ENCODE measurements at places on chromosomes 1 and 21. TPM values are rescaled to one million over a fixed set of nuclear protein-coding genes. Genes with fewer than 3 reads are reported as not detected.

The CTTNBP2NL gene
- 28.8 TPM for total RNA-seq

The CLCA4 gene
- not detected for total RNA-seq

The BSND gene
- not detected for total RNA-seq

The GPR61 gene
- total RNA-seq: 0.59 TPM

The C4BPA gene
- total RNA-seq: not detected

The DUSP12 gene
- total RNA-seq: 33.6 TPM

The LRRC3 gene
- 0.89 TPM for total RNA-seq

The NUDC gene
- total RNA-seq: 31.8 TPM

The SLC44A3 gene
- 0.65 TPM for total RNA-seq

The AMY1C gene
- total RNA-seq: not detected

The MAP3K21 gene
- total RNA-seq: 0.59 TPM

The PTGS2 gene
- total RNA-seq: 162 TPM

The ASH1L gene
- total RNA-seq: 33.9 TPM

The NEXN gene
- total RNA-seq: 19.3 TPM

The F5 gene
- under 0.01 TPM for total RNA-seq

The WDR64 gene
- not detected for total RNA-seq

The CRYZ gene
- 38.9 TPM for total RNA-seq

The OR10Z1 gene
- not detected for total RNA-seq

The DAB1 gene
- total RNA-seq: under 0.01 TPM

The RHD gene
- total RNA-seq: not detected

The TMEM39B gene
- total RNA-seq: 3.6 TPM

The EDN2 gene
- total RNA-seq: not detected

The CFHR1 gene
- total RNA-seq: 0.18 TPM

The LRRC38 gene
- not detected for total RNA-seq

The AIRE gene
- under 0.01 TPM for total RNA-seq

The B3GALT2 gene
- total RNA-seq: 0.37 TPM

The C2CD4D gene
- total RNA-seq: not detected

The CD101 gene
- 0.18 TPM for total RNA-seq

The RNU1-4 gene
- under 0.01 TPM for total RNA-seq

The ZSWIM5 gene
- under 0.01 TPM for total RNA-seq

The MPC2 gene
- 14.3 TPM for total RNA-seq

The IL12RB2 gene
- not detected for total RNA-seq

The TMEM69 gene
- total RNA-seq: 7.7 TPM

The KRTAP21-2 gene
- not detected for total RNA-seq

The ACTRT2 gene
- total RNA-seq: not detected

The LIPI gene
- not detected for total RNA-seq

The ATAD3C gene
- total RNA-seq: 0.09 TPM
